Caki2 (cell line): ENCODE measurements at places on chromosomes 1 and 21.

DNA sequence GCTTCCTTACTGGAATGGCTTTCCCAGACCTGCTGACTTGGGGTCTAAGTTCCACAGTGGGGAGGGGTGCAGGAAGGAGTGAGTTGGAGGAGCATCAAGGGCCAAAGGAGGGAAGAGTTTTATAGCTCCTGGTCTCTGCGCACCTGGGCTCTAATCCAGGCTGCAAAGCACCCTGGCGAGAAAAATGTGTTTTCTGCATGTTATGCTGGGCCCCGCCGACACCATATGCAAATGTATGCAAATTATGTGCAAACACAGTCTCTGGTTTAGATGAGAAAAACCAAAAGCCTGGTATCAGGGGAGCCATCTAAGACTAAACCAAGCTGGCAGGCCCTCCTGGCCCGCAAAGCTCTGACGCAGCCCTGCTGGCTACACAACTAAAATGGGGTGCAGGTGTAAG lies 95.0 kb downstream of the VWA5B1 start:
- DNase-seq = no peak

DNA sequence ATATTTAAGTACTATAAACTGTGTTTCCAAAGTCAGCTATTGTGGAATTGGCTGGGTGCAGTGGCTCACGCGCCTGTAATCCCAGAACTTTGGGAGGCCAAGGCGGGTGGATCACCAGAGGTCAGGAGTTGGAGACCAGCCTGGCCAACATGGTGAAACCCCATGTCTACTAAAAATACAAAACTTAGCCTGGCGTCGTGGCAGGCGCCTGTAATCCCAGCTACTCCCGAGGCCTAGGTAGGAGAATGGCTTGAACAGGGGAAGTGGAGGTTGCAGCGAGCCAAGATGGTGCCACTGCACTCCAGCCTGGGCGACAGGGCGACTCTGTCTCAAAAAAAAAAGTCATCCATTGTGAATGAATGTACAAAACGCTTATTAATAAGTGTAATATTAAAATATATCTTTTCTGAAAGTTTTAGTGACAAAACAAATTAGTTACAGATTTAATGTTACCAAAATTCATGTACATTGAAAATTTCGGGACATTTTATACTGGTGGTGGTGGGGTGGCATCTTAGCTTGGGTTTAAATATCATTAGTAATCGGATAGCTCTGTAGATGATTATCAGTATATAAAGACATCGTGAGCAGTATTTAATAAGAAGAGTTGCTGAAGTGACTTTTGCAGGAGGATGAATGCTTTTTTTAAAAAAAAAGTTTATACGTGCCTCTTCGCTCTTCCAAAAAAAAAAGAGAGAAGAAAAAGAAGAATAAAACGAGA lies 503 bp upstream of the SRSF11 start:
- no peak for DNase-seq

DNA sequence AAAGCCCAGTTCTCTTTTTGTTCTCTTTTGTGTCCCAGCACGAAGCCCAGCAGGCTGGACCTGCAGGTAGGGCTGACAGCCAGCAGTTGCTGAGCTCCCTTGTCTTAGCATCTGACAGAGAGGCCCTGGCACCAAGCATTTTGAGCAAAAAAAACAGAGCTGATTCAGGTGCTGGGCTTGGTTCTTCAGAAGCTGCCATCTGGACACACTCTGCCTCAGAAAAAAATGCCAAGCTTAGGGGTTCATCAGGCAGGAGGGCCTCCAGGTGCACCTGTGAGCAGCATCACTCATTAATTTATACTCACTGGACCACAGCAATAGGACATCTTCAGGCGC lies 167.1 kb upstream of the PLD5 start:
- no peak for DNase-seq

GRCh38 chr1:41454406-41454805 lies 30.1 kb downstream of the EDN2 start:
- no peak for DNase-seq
